ENCODE measurements at places on chromosomes 4 and X.

DNA sequence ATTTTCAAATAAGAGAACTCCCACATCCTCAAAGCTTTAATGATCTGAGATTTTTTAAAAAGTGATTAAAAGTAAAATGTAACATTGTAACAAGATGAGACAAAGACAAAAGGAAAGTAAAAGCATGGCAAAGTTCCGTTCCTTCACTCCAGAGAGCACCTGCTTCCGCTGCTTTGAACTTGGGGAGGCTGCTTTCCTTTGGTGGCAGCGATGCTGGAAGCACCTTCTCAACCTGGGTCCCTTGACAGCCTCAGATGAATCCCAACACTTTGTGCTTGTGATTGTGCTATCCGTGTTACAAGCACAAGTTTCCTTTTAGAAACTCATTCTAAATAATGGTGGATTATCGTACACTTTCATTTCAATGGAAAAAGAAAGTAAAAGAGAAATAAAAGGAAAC, 59.7 kb downstream of the HADH start:
- no peak for DNase-seq

DNA sequence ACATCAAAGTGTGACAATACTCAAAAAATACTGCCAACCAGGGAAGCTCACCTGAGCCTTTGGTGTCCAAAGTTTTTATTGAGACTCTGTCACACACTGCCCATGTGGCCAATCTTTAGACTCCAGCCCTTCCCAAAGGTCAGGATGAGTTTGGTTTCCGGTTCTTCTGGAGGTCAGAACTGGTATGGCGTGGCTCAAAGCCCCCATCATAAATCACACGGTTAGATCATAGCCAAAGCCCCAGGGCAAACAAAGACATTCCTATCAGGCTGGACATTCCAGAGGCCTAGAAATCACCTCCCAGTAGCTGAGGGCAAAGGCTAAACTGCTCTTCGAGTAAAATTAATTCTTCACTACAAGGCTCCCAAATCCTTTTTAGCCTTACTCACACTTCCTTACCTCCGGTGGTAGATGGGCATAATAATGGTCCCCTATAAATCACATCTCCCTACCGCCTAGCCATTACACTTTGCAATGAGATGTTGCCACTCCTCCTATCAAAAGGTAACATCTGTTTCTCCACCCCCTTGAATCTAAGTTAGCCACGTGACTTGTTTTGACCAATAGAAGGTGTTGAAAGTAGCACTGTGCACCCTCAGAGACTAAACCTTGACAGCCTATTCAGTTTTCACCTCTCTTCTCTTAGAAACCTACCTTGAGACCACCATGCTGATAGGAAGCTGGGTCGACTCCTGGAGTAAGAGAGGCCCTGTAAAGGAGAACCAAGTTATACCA, 137.8 kb upstream of the DUSP21 start:
- DNase-seq: no peak

GRCh38 chr4:82900066-82900410, 497 bp upstream of the THAP9 start:
- DNase-seq: no peak

DNA sequence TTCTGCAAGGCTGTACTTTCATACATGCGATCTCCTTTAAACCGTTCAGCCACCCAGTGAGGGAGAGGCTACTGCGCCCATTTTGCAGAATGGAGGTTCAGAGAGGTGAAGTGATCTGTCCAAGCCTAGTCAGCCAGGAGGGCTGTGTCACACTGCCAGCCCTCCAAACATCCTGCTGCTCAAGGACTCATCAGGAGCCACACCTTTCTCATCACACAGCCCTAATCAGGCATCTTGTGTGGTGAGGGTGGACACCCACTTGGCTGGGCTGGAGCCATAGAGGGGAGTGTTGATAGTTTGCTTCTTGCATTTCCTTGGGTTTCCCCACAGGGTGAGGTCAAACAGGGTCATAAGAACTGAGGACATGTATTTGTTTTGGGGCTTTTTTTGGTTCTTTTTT, 5.4 kb upstream of the CXCR3 start:
- DNase-seq: no peak

DNA sequence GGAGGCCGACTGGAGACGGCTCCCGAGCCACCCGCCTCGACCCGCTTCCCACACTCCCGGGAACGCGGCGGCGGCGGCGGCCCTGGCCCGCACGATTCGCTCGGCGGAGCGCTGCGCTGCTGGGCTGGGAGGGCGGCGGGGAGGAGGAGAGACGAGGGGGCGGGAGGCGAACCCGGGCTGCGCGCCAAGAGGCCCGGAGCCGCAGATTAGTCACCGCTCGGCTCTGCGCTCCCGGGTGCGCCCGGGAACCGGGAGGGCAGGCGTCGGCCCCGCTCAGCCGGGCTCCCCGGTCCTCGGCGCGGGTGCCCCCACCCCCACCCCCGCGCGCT, 11.2 kb upstream of the BCOR start:
- DNase-seq: peak; percentile 44

- DNase-seq: no peak
Measured at GRCh38 chr4:26267087-26267486, 53.7 kb upstream of the RBPJ start.

DNA sequence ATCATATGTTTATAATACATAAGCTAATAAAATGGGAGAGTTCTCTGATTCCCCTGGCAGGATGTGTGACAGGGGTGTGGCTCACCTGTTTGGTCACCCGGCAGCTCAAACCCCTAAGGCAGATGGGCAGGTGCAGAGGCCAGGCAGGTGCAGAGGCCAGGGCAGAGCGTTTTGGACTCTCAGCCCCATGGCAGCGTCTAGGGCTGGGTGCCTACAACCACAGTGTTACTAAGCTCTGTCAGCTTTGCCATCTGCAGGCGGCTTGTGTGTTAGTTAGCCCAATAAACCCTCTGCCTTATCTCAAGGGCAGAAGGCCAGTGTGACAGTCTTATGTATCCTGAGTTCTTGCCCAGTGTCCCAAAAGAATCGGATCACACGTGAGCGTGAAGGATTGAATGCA, 54.0 kb upstream of the UGT2B15 start:
- no peak for DNase-seq

GRCh38 chr4:62087706-62088105, 887.6 kb downstream of the ADGRL3 start:
- no peak for DNase-seq

GRCh38 chrX:118862091-118862490, 38.5 kb downstream of the ZCCHC12 start:
- DNase-seq: no peak

DNA sequence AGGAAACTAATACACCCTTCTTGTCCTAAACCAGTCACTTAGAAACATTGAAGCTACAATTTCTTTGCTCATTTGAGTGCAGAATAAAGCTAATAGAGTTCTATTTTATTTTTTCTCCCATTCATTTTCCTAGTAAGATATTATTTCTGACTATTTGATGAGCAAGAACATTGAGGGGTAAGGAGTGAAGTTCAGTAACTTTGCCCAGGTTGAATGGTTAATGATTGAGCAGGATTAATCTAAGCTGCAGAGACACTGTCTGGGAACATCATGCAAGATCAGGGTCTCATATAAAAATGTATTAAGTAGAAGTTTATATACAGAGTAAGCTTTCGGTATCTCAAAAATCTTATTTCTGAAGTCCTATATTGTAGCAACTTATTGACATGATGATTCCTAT, 102.4 kb upstream of the LIMCH1 start:
- no peak for DNase-seq

DNA sequence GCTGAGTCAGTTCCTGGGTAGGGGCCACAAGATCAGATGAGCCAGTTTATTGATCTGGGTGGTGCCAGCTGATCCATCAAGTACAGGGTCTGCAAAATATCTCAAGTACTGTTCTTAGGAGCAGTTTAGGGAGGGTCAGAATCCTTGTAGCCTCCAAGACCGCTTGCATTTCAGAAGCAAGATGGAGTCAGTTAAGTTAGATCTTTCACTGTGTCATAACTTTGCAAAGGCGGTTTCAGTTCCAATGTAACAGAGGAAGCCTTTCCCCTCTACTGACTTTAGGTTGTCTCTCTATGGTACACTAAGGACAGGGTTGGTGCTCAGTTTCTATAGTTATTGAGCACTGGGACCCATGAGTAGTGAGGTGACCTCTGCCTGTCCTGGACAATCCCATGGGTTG, 127.3 kb upstream of the WDR1 start:
- no peak for DNase-seq

DNA sequence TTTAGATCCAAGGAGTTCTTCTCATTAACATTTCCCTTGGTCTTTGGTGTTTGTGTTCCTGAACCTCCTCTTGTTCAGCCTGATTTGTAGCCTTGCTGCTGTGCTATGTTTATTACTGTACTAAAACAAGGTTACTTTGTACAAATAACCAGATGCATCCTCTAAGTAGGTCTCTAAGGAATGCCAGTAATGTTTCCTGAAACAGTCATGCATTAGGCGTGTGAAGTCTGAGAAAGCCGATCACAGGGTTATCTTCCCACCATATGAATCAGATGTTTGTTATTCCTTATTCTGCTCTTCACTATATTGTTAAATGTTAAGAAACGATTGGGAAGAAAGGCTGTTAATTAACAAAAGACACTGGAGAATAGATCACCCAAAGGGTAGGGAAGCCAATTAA, 66.9 kb downstream of the GALNTL6 start:
- DNase-seq: peak; percentile 48

GRCh38 chrX:129577473-129577872, 37.4 kb downstream of the OCRL start:
- DNase-seq: peak; percentile 72

DNA sequence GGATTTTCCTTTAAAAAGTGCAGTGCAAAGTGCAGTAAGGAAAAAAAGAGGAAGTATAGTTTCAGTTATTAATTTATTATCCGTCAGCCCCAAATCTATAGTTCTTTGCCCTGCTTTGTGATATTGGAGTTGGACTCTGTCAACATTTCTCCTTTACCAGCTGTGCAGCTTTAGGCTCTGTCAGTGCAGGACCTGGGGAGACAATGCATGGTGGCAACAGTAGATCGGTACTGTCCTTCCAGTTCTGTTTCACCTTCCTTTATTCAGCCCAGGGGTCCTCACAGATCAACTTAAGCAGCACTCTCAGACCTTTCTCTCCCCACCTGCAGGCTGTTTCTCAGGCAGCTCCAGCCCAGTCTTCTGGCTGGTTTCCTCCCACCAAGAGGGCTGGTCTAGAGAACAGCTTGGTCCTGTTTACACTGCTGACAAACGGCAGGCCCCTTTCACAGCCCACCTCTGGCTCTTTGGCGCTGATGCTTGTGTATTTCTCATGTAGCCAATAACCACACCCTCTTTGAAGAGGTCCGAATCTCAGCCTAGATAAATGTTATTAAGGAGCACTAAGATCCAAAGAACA, 71.6 kb downstream of the MCUB start:
- DNase-seq: no peak

- no peak for DNase-seq
Measured at GRCh38 chrX:69189576-69190371, 24.5 kb upstream of the PJA1 start.

DNA sequence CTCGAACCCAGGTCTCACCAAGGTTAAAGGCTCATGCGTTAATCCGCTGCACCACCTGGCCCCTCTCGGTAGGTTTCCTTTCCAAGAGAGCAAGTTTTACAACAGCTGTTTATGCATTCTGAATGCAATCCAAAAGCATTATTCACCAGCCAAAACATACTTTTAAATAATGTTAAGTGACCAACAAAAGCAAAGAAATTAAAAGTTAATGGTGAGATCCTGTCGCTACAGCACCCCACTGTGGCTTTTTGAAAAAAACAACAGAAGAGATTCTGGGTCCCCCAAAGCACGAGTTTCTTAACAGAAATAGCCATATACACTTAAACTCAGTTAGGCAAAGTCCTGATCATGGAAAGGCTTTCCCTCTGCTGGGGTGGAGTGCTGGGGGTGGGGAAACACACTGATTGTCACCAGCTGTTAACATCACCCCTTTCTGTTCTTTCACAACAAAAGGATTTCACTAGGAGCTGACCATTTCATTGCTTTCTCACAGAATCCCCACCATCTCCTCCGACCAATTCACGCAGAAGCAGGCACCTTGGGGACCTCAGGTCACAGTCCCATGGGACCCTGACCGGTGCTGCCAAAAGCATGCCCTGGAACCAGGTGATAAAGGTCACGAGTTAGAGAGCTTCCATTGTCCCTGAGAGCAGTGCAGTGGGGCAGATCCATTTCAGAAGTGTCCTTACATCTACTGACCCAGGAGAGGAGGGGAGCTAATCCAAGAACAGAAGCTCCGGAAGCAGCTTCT, 51.2 kb downstream of the ZNF827 start:
- DNase-seq: peak; percentile 22

GRCh38 chr4:108972613-108973283, 209.9 kb upstream of the ETNPPL start:
- DNase-seq: no peak

- no peak for DNase-seq
Measured at GRCh38 chr4:1090465-1091440, 22.6 kb downstream of the RNF212 start.

- no peak for DNase-seq
Measured at GRCh38 chrX:39096599-39096998, 295.3 kb downstream of the MID1IP1 start.

- no peak for DNase-seq
Measured at GRCh38 chrX:120781403-120781802, 94.3 kb downstream of the CT47B1 start.

GRCh38 chr4:6516281-6516680, 43.9 kb upstream of the PPP2R2C start:
- DNase-seq: no peak

GRCh38 chr4:9925750-9926439, 95.4 kb downstream of the SLC2A9 start:
- DNase-seq: no peak

DNA sequence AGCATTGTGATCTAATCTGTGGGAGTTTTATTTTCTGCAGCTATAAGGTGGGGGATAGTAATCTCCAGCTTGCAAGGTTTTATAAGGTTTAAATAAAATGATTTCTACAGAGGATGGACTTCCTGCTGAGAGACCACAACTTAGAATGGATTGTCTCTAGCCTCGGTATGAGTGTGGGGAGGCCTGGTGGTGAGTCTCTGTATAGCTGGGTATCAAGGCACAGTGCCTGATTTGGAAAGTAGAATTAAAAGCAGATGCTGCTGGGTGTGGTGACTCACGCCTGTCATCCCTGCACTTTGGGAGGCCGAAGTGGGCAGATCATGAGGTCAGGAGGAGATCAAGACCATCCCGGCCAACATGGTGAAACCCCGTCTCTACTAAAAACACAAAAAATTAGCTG, 162.0 kb upstream of the GATB start:
- no peak for DNase-seq

- DNase-seq: no peak
Measured at GRCh38 chr4:15006416-15007024, 4.2 kb downstream of the CPEB2 start.

- DNase-seq: no peak
Measured at GRCh38 chr4:158793021-158793420, 24.2 kb downstream of the FNIP2 start.

- no peak for DNase-seq
Measured at GRCh38 chr4:27027428-27027827, 166.8 kb downstream of the STIM2 start.

DNA sequence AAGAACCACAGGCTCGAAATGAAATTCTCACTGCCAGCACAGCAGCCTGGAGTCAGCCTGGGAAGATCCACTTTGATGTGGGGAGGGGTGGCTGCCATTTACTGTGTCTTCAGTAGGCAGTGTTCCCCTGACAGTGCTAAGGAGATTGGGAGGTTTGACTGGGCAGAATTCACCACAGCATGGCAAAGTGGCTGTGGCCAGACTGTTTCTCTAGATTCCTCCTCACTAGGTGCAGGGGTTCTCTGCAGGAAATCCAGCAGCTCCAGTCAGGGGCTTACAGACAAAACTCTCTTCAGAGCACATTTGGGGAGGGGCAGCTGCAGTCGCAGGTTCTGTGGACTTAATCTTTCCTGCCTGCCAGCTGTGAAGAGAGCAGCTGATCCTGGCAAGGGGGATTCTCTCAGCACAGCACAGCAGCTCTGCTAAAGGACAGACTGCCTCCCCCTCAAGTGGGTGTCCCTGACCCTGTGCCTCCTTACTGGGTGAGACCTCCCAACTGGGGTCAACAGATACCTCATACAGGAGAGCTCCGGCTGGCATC, 1174.0 kb downstream of the RAPGEF2 start:
- no peak for DNase-seq
